Suppressor macrophage treated with lipopolysaccharide for 1 hour (primary cell): ENCODE measurements at places on chromosomes 6 and 20.

DNA sequence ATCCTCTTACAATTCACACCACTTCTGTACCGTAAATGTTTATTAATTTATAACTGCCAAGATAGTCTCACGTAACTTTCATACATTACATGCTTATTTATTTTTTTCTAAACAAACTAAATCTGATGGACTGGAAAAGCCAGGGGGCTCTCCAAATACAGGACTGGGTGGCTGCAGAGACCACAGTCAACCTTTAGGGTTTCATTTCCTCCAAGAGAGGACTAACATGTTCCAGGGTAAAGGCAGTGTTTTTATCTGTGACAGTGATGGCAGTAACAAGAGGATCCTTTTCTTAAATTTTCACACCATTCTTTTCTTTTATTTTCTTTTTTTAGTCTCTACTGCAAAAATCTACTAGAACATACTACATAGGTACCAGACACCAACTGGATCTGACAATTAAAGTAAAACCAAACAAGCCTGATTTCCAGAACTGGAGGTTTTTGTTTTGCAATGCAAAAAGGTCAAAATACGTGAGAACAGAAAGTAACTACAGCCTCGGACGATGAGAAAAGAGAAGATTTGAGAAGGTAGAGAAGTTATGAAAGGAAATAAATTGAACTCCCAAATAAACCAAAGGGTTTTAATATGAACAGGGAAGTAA is 1.2 kb downstream of the LMBRD1 start:
- peak; percentile 18 for DNase-seq

DNA sequence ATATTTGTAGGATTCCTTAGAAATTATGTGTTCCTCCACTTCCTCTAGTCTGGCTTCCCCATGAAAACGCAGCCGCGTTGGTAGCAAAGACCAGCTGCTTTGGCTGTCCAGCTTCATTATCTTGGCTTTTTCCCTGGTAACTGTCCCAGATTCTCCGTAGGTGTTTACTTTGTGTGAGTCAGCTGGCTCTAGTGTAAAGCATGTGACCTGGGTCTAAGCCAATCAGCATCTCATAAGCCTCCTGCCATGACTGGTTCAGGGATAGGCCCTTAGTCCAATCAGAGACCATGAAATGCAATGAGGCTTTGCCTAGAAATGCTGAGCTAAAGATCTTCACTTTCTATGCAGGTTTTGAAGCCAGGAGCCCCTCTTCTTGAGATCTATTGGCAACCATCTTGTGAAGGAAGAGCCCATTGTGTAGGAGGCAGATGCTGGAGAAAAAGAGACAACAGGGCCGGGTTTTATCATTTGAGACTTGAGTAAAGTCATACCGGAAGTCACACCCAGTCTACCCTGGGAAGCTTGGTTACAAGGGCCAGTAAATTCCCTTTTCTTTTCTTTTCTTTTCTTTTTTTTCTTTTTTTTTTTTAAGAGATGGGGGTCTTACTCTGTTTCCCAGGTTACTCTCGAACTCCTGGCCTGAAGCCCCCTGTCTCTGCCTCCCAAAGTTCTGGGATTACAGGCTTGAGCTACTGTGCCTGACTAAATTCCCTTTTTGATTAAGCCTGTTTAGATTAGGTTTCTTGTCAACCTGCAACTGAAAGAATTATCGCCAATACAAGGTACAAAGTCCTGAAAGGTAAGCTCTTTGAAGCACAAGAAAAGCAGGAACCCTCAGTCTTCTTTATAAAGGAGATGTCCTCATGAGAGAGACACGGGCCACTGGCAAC is 256.5 kb upstream of the RREB1 start:
- peak; percentile 57 for DNase-seq

GRCh38 chr6:32181915-32182529 is 2.0 kb downstream of the AGER start:
- DNase-seq: no peak

DNA sequence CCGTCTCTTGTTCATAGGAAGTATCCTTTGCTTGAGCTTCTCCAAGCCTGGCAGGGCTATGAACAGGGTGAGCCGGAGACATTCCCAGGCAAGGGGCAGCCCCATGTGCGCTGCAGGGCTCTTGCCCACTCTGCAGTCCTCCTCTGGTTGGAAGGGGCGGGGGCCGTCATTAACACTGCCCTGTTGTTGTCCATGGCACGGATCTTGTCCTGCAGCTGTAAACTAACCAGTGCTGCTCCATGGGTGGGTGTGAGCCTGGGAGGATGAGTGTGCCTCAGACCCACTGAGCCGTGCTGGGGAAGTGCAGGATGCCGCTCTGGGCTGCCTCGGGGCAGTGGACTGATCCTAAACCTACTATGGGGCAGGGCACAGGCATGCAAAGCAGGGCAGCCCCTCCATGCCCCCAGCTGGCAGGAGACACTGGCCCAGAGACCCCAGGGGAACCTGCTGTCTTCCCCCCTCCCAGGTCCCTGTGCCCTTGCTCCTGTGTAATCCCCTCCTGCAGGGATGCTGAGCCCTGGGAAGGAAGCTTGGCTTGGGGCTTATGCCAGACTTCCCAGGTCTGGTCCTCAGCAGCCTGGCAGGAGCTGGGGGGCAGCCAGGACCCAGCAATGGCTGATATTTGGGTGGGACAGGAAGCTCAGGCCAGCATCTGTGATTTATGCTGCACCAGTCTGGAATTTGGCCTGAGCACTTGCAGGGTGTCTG is 8.5 kb downstream of the EBF4 start:
- DNase-seq: no peak

GRCh38 chr6:3290149-3290930 is 31.6 kb downstream of the PSMG4 start:
- DNase-seq: no peak

DNA sequence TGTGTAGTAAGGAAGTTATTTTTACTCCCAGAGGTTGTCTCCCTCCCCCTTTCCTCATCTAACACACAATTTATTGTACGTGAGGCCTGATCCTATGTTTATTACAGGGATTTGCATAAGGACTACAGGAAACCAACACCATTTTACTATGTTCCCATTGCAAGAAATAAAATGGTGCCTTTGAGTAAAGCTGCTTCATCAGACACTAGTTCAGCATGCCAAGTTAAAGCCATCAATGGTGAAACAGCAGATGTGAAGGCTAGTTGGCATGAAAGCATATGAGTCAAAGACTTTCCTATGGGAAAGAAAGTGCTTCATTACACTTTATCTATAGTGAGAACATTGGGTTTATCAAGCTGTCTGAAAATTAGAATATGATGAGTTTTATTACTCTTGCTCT is 543.0 kb downstream of the GRIK2 start:
- no peak for DNase-seq

GRCh38 chr6:31096656-31097055 is 15.7 kb downstream of the C6orf15 start:
- DNase-seq: no peak

DNA sequence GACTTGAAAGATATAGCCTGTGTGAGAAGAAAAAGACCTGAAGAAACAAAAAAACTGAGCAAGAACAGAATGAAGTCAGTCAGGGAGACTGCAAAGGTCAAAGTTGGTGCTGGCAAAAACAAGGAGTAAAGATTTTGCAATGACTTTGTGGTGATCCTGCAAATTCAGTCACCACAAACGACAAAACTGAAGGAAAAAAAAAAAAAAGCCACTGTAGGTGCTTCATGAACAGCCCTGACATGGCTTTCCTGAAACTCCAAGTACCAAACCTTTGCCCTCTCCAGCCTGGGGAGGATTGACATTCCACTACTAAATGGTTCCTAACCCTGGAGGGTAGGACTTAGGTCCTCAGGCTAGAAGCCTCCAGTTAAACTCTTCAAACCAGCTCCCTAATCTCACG is 114.7 kb upstream of the BEND3 start:
- no peak for DNase-seq

GRCh38 chr6:13378669-13379590 is 50.6 kb upstream of the TBC1D7 start:
- DNase-seq: no peak

- no peak for DNase-seq
Observed at GRCh38 chr6:136016228-136017225, 165.0 kb downstream of the PDE7B start.

DNA sequence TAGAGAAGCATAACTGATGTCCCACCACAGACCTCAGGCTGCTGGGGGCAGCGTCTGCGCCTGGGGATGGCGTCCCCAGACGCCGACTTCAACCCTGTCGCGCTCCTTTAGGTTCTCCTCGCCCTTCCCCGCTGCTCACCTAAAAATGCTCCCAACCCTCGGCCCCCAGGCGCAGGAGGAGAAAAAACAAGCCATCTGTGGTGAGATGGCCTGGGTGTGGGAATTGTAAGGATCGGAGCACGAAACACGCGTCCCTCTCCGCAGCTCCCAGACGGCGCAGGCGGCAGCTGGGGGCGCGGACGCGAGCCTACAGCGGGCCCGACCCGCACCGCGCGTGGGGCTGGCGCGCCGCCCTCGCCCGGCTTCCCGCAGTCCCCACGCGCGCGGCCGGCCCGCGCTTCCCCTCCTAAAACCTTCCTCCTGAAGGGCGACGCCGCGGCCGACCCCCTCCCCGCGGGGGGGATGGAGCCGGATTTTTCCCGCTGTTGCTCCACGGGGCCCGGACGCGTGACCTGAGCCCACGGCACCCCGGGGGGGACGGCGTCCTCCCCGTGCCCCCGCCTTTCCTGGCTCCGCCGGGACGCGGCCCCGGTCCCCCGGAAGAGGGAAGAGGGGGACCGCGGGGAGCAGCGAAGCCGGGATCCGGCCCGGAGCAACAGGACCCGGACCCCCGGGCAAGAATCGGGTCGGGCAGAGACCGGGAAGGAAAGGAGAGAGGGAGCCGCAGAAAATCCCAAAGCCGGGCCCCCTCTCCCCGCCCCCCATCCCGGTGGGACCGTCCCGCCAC is 611 bp downstream of the EPB41L2 start:
- DNase-seq: peak; percentile 33

DNA sequence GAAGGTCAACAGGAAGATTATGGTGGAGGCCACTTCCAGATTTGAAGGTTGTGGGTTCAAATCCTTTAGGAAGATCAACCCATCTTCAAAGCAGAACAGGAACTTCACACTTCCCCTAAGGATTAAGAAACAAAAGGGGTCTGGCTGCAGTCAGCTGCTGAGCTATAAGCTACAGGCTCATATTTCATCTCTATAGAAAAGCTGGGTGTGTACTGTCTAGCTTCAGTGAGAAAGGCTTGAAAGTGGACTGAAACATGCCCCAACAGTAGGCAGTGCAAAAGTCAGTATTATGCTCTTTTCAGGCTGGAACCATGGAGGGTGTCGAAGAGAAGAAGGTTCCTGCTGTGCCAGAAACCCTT is 60.1 kb upstream of the SPDEF start:
- peak; percentile 9 for DNase-seq

DNA sequence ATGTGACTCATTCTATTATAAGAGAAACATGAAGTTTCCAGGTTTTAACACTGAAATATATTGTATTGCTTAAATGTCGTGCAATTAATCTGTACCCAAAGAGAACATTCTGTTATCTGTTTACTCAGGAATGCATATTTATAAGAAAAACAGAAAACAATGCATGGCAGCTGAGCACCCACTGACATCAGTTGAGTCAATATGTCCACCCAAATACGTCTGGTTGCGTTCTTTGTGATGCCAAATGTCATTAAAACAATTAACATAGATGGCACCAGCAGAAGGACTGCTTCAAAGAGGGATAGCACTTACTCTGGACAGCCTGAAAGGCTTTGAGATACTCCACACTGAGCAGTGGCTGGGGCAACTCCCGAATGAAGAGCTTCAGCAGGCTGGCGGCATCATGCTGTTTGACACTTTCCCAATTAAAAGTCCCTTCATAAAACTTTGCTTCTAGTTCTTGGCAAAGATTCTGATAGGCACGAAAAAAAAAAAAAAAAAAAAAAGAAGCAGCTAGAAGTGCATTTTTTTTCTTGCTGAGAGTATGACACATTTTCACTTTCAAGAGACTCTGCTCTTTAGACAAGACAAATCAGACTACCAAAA is 102.3 kb downstream of the ARHGAP18 start:
- DNase-seq: peak; percentile 20

GRCh38 chr20:11901127-11901526 is 16.6 kb upstream of the BTBD3 start:
- DNase-seq: no peak

GRCh38 chr6:106154326-106154725 is 68.2 kb downstream of the PRDM1 start:
- no peak for DNase-seq

- DNase-seq: no peak
Observed at GRCh38 chr20:52447225-52447551, 255.6 kb upstream of the ZFP64 start.

DNA sequence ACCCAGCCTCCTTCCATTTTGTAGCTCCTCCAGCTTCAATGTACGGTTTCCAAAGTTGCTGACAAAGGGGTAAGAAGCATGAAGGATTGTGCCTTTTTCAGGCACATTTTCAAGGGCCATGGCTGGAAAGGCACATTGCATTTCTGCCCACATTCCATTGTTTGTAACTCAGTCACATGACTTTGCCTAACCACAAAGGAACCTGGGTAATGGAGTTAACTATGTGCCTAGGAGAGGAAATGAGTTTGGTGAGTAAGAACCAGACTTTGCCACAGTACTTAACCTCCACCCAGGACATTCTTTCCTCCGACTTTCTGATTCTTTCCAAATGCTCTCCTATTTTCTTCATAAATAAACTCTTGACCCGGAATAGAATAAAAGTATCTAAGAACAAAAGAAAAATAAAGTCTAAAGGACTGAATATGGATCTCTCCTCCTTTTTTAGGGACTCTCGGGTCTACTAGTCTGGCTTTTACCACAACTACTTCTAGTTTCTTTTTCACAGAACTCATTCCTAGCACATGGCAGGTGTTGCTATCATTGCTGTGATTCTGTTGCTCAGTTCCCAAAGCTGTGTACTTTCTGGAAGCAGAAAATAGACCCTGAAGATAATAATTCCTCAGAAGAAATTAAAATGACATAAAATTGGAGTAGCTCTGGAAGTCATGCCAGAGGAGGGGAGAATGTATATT is 81.5 kb upstream of the ISM1 start:
- no peak for DNase-seq

GRCh38 chr6:47241742-47242482 is 67.8 kb downstream of the TNFRSF21 start:
- DNase-seq: peak; percentile 20

GRCh38 chr20:45322952-45323383 is 14.9 kb upstream of the MATN4 start:
- DNase-seq: peak; percentile 91

DNA sequence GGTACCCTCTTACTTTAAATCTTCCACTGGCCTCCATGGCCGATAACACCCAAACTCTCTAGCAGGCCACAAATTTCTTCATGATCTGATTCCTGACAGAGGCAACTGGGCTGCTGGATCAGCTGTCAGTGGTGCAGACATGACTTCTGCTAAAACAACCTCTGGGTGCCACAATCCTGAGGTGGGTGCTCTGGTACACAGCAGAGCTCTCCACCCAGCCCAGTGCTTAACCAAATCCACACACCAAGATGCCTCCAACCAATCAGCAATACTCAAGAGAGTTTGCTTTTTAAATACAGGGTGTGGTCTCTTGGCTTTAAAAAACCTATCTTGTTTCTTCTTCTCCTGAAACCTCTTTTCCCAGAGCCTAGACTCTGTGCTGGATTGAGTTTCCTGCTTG is 126.6 kb upstream of the SPACA1 start:
- DNase-seq: no peak
